ENCODE measurements at places on chromosomes 5 and 9. TPM values are rescaled to one million over a fixed set of nuclear protein-coding genes. Genes with fewer than 3 reads are reported as not detected.

The GARIN3 gene
- not detected for total RNA-seq

The ANKRD18A gene
- total RNA-seq = 1.9 TPM

DNA sequence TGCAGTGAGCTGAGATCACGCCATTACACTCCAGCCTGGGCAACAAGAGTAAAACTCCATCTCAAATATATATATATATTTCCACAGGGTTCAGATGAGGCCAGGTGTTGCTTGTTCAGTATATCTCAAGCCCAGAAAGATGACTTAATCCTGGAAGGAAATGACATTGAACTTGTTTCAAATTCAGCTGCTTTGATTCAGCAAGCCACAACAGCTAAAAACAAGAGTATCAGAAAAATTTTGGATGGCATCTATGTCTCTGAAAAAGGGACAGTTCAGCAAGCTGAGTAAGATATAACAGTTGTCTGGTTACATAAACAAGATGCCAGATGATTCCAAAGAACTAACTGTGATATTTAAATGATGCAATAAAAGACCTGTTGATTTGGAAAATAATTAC is 352.0 kb downstream of the KCTD16 start:
- no peak for DNase-seq

- no peak for DNase-seq
Measured at GRCh38 chr9:89774858-89775370, 170.1 kb downstream of the GADD45G start.

All from omental fat pad (tissue), 4 donors.